ENCODE measurements at places on chromosomes 3 and 15.

- DNase-seq, result no peak
These were observed 60.6 kb upstream of the STAC start for GRCh38 chr3:36319680-36320079.

- DNase-seq, result no peak
These were observed 50.1 kb downstream of the KBTBD8 start for GRCh38 chr3:67048067-67048714.

- no peak for DNase-seq
These were observed 33.8 kb downstream of the SLCO3A1 start for GRCh38 chr15:91887321-91887720.

GRCh38 chr3:193640165-193640715, 47.2 kb downstream of the OPA1 start:
- DNase-seq, result no peak

DNA sequence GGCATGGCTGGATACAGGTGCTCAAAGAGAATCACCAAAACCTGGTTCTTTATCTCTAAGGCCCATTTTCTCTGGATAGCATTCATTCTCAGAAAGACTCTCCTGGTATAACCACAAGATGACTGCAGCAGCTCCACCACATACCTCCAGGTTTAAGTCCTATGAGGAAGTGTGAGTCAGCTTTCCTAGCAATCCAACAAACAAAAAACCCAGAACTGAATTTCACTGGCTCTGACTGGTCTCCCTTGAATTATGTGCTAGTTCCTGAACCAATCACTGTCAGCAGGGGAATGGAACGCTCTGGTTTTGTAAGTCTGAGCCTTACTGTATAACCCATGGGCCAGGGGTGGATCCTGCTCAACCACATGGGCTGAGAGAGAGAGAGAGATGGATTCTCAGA, 27.2 kb downstream of the MRPL46 start:
- DNase-seq, result no peak
